ENCODE measurements at places on chromosomes 12 and 14. TPM values are rescaled to one million over a fixed set of nuclear protein-coding genes. Genes with fewer than 3 reads are reported as not detected.

CIDEB gene
- total RNA-seq, result 218 TPM

A2ML1 gene
- total RNA-seq, result not detected

PLCZ1 gene
- total RNA-seq, result not detected

OAS2 gene
- total RNA-seq, result 5.2 TPM

EXOC3L4 gene
- total RNA-seq, result 37.9 TPM

GSC gene
- not detected for total RNA-seq

- DNase-seq, result no peak
These were observed 2.4 kb downstream of the VSX2 start for GRCh38 chr14:74241652-74242017.

GRCh38 chr12:75854681-75855309, 176.8 kb downstream of the PHLDA1 start:
- DNase-seq, result no peak

DNA sequence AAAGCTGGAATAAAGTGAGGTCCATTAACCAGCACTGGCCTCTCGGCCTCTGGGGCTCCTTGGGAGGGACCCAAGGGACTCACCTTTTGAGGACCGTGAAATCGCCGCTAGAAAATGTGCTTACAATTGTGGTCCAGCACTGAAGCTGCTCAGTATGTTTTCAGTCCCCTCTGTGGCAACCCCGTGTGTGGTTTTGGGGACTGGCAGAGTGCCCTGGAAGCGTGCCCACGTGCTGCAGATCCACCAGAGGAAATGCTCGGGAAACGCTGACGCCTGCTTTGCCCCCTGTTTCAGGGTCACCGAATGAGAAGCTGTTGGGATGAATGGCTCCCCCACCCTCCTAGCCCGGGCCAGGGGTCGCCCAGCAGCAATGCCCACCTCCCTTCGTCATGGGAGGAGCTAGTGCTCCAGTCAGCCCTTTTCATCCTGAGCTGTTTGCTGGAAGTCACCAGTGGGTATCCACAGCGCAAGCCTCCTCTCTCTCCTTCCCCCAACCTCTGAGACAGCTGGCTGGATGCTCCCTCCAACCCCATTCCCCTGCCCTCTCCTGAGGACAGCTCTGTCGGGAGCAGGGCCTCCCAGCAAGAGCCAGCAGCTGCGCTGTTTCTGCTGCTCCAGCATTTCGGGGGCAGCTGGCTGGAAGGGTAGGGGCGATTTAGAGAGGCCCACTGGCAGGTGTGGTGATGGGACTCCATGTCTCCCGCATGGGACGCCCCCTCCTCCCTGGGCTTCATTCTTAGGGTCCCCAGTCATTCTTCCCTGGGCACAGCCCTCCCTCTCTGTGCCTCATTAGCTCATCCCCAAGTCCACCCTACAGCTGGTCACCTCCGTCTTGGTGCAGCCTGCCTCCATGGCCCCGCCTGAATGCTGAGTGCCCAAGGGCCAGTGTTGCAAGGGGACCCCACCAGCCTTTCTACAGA, 33.2 kb upstream of the PPP1R13B start:
- peak; percentile 95 for DNase-seq

DNA sequence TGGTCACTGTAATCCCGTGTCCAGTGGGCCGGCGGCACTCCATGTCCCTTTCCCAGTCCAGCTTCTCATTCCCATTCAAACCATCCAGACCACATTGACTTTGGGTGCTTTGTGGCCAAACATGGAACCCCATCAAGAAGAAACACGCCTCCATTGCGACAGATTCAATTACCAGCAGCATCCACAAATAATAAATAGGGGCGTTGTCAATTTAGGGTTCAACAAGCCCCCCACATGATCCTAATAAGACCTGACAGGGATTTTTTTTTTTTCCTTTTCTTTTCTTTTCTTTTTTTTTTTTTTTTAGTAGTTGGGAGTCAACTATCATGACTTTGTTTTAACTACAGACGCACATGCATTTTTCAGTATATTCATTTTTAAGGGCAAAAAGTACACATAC, 149.4 kb downstream of the DICER1 start:
- DNase-seq, result no peak

- DNase-seq, result no peak
These were observed 2.1 kb downstream of the TMEM30B start for GRCh38 chr14:61279082-61279481.

- no peak for DNase-seq
These were observed 121.3 kb downstream of the RPS29 start for GRCh38 chr14:49464885-49465284.

DNA sequence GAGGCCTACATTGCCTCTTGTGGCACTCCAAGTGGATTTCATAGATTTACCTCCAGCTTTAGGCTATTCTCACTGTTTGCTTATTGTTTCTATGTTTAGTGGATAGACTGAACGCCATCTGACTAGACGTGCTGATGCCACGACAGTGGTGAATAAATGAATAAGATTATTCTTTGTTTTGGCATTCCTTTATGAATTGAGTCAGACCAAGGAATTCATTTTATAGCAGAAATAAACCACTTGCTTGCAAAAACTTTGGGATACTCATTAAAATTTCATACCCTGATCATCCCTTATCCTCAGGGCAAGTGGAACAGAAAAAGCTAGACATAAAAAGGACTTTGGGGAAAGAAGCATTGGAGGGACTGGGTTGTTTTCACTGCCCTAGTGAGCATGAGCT, 71.7 kb upstream of the FERMT2 start:
- DNase-seq, result no peak

- DNase-seq, result no peak
These were observed 239 bp downstream of the ZFP36L1 start for GRCh38 chr14:68792678-68792978.

GRCh38 chr14:89288114-89288513, 128.9 kb downstream of the FOXN3 start:
- DNase-seq, result peak; percentile 5

GRCh38 chr12:50991291-50991690, 34.9 kb downstream of the SLC11A2 start:
- no peak for DNase-seq

GRCh38 chr12:105322070-105322469, 8.4 kb upstream of the C12orf75 start:
- DNase-seq, result no peak

DNA sequence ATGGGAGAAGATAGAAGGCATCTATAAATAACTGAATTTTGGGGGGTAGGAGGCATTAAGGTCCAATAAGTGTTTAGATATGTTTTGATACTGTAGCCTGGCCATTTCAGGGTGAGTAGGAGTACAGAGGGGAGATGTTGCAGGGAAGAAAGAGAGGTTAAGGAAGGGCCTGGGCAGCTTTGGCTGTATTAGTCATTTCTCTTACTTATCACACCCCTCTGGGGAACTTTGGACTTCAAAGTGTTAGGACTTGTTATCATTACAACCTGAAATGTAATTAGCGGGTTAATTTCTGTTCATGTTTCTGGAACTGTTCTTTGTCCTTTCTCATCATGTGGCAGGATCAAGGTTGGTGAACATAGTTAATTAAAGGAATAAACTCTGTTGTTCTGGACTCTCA, 40.3 kb downstream of the SUSD6 start:
- DNase-seq, result no peak

- peak; percentile 28 for DNase-seq
These were observed 23.0 kb downstream of the OR10P1 start for GRCh38 chr12:55659486-55660385.

GRCh38 chr12:52367876-52368275, 595 bp upstream of the KRT85 start:
- DNase-seq, result no peak

- no peak for DNase-seq
These were observed 668 bp downstream of the TRIP11 start for GRCh38 chr14:92039063-92039718.

Data from right lobe of liver (tissue), 6 donors.